ENCODE measurements at places on chromosomes 16 and 17. TPM values are rescaled to one million over a fixed set of nuclear protein-coding genes. Genes with fewer than 3 reads are reported as not detected.

GLIS2 gene
- 4.8 TPM for total RNA-seq

HAP1 gene
- total RNA-seq = under 0.01 TPM

CMTM2 gene
- total RNA-seq = not detected

KCTD11 gene
- 8.6 TPM for total RNA-seq

PIGL gene
- total RNA-seq = 19.6 TPM

RHBDF2 gene
- 14.2 TPM for total RNA-seq

TP53TG3C gene
- not detected for total RNA-seq

MYOCD gene
- 11.0 TPM for total RNA-seq

MT1H gene
- total RNA-seq = not detected

C16orf96 gene
- not detected for total RNA-seq

CDH15 gene
- under 0.01 TPM for total RNA-seq

TBC1D3C gene
- not detected for total RNA-seq

TK1 gene
- 158 TPM for total RNA-seq

HSD17B1 gene
- 3.5 TPM for total RNA-seq

GRCh38 chr17:45177563-45177962, 15.9 kb downstream of the HEXIM2 start:
- no peak for DNase-seq

DNA sequence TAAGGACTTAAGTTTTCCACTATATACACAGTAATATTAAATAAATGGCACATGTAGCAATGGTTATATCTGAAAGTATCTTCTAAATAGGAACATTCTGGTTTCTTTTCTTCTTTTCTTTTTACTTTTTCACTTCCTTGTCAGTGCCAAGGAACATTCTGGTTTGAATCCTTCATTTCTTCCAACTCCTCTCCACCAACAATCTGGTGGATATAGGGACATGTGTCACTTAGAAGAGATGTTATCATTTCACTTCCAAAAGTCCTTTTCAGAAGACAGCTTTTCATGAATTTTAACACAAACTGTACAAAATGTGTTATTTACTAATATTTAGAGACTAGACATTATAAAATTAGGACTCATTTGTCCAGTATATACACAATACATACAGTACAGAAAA, 7.9 kb upstream of the GOT2 start:
- no peak for DNase-seq

DNA sequence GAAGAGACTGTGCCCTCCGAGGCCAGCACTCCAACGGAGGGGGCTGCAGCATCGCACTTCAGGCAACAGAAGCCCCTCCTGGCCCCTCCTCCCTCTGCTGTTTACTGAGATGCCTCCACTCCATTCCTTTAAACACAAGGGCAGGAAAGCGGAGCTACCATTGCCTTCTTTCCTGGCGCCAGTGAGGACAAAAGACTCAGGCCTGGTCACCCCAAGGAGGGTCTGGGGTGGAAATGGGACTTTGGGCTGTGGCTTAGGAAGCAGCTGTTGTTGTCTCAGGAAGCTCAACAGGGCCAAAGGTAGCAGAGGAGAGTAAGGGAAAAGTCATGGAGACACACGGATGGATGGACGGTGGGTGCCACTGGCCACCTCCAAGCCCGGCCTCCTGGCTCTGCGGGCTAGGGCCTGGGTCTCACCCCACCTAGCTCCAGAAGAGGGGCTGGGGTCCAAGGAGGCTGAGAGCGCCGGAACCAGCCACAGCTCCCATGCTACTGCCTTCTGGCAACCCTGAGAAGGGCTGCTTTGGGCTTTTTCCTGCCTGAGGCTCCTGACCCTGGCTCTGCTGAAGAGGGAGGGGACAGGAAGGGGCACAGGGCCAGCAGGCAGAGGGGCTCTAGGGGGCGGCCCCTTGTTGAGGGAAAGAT, 11.1 kb downstream of the CD300LG start:
- no peak for DNase-seq

- no peak for DNase-seq
Measured at GRCh38 chr17:15918261-15918660, 26.7 kb upstream of the ADORA2B start.

DNA sequence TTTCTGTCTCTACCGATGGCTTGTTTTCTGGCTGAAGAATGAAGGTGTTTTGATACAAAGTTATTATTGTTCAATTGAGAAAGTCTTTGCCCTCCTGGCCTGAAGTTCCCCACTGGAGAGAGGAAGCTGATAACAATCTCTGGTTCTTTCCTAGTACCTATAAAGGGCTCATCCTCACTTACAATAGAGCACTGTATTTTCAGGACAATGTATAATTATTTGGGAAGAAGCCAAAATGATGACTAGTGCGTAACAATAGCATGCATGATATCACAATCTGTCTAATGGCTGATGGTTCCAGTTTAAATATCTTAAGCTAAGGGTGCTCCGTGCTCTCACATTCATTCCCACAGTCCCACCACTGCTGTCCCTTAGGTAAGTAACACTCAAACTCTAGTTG, 230.7 kb downstream of the IRX3 start:
- no peak for DNase-seq

DNA sequence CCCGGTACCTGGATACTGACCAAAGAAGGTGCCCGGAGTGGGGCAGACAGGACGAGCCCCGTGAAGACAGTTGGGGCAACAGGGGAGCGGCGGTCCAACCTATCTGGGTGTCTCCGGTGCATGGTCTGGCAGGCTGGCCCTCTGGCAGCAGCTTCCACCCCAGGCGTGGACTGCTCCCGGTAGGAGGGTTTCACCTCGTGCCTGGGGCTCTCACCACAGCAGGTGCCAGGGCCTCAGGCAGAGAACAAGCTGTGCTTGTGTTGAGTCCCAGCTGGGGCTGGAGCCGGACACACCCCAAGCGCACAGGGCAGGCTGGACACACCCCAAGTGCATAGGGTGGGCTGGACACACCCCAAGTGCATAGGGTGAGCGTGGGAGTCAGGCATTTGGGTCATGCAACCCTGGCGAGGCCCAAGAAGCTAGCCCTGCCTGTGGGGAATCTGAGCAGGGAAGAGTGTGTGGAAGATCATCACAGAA, 1.5 kb upstream of the FBXL16 start:
- no peak for DNase-seq

DNA sequence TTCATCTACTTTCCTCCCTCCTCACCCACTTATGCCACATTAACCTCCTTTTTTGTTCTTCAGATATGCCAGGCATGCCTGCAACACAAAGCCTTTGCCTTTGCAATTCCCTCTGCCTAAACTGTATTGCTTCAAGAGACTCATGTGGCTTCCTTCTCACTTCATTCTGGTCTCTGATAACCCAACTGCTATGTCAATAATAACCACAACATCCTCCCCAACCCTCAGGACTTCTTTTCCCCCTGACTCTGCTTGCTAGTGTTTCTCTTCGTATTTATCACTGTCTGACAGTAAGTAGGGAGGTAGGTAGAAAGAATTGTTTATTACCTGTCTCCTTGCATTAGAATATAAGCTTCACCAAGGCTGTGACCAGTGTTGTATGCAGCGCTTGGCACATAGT, 22.4 kb downstream of the RBL2 start:
- no peak for DNase-seq

DNA sequence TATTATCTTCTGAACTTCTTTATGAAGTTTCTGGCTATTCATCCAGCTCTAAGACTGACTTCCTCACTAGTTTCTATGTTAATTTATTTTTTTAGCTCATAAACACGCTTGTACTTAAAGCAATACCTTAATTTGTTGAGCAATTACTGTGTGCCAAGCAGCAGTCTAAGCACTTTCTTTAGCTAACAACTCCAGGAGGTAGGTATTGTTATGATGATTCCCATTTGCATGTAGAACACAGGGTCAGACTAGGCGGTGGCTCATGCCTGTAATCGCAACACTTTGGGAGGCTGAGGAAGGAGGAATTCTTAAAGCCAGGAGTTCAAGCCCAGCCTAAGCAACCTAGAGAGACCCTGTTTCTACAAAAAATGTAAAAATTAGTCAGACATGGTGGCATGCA, 19.8 kb downstream of the DNAH3 start:
- DNase-seq = no peak

DNA sequence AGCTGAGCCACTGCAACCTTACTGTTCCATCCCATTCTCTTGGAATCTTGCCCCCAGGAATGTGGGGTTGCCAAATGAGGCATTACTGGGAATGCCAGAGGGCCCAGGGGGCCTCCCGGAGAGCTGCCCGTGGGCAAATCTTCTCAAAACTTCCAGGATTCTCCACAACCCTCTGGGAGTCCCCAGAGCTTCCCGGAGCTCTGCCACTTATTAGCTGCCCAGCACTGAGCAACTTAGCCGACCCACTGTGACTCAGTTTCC, 306.0 kb downstream of the FOXL1 start:
- DNase-seq = no peak

DNA sequence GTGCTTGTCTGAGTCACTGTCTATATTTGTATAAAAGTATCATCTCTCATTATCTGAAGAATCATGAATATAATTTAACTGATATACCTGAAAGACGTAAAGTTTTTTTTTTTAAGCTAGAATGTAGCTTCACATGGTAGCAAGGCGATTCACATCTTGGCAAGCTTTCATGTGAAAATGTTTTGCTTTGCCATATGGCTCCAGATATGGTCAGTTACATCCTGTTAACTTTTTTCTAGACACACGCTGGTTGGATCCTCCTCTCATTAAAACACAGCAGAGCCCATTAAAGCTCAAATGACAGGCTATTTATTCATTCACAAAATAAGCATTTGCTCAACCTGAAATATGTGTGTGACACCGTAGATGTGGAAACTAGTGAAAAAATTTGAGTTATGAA, 412.8 kb downstream of the KIF2B start:
- DNase-seq = no peak

DNA sequence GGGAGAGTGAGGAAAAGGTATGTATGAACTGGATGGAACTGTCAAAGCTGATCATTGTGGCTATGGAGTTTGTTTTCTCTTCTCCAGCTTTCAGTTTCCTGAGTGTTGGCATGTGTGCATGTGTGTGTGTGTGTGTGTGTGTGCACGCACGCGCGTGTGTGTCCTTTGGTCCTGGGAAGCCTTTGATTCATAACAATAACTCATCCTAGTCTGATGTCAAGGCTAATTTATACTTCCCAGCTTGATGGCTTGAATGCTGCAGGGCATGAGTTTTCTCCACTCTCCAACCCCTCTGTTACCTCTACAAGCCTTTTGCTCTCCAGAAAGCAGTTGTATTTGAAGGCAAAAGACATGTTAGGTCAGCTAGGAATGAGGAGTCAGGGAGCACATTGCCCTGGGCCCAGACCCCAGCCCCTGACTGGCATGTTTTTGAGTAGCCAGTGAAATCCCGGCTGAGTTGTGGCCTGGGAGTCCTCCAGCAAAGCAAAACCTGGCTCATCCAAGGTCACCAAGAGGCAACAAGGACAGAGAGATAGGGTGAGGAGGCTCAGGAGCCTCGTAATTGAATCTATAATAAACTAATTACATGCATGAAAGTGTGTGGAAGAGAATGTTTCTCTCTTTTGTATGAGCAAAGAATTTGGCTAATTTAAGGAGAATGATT, 8.9 kb upstream of the CDC42EP4 start:
- no peak for DNase-seq

DNA sequence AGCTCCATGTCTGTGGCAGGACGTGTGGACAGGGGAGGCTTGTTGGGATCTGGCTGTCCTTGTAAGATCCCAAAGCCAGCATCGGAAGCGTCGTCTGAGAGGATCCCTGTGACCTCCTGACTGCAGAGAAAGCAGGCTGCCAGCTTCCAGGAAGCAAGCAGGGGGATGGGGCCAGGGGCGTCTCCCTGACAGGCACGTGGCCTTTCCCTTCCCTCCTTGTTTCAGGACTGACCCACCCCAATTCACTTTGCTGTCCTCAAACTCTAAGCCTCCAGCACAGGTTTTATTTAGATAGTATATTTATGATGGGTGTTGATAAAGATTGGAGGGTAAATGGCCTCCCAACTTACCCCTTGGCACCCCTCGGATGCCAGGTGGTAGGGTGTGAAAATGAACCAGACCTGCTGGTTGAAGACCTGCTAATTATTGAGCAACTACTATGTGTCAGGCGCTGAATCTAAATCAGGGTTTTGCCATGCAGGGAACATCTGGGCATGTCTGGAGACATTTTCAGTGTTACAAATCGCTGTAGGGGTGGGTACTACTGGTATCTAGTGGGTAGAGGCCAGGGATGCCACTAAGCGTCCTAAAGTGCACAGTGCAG, 24.5 kb downstream of the SOCS1 start:
- DNase-seq = no peak

GRCh38 chr17:63278728-63279442, 167.2 kb downstream of the CYB561 start:
- no peak for DNase-seq

GRCh38 chr17:43907998-43908721, 824 bp upstream of the MPP2 start:
- peak; percentile 78 for DNase-seq

- no peak for DNase-seq
Measured at GRCh38 chr17:83042522-83043158, 36.8 kb upstream of the METRNL start.

DNA sequence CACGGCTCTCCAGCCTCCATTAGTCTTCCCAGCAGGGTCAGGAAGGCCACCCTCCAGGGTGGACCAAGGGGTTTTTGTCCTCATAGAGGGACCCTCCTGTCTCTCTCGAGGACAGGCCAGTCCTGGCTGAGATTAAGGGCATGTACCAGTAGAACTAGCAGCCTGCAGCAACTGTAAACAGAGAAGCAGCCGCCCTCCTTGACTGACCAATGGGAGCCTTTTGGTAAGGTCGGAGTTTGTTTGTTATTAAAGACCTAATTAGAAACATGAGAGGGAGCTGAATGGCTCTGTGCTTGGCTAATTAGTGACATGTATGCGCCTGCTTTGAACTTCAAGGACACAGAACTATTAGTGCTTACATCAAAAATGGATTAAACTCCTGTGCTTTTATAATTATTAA, 80.0 kb downstream of the CCDC182 start:
- peak; percentile 48 for DNase-seq

GRCh38 chr17:57663326-57664070, 81.6 kb downstream of the CCDC182 start:
- DNase-seq = peak; percentile 15

DNA sequence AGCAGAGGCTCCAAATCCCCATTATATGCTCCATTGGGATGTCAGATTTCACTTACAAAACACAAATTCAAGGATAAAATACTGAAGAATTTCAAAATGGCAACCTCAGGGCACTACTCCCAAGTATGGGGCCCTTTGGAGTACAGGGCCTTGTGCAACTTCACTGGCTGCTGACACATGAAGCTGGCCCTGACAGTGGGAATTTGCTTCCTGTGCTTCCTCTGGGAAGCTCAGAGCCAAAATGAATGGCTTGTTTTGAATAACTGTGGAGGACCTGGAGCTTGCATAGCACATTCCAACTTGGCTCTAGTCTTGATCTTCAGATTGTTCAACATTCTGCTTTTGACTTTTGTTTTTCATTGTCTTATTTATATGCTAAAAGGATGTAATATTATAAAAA, 52.3 kb upstream of the HNF1B start:
- peak; percentile 66 for DNase-seq

GRCh38 chr17:50681263-50682200, 26.2 kb downstream of the ANKRD40 start:
- DNase-seq = peak; percentile 83

DNA sequence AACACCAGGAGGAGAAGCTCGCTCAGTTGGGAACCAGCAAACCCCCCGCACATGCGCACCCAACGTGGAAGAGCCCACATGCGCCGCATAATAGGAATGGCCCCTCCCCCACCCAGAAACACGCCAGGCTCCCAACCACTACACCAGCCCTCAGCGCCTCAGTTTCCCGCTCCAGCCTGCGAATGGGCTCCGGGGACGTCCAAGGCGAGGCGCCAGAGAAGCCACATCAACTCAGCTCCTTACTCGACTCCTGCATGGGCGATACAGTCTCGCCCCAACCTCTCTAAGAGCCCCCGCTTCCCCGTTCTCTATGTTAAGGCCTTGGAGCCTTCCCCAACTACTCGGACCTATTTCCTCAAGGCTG, 504 bp downstream of the SRSF1 start:
- peak; percentile 80 for DNase-seq

All from fibroblast of villous mesenchyme (primary cell).